ENCODE measurements at places on chromosomes 12 and 14.

- no peak for DNase-seq
These were observed 1.5 kb downstream of the DHRS7 start for GRCh38 chr14:60163693-60164092.

DNA sequence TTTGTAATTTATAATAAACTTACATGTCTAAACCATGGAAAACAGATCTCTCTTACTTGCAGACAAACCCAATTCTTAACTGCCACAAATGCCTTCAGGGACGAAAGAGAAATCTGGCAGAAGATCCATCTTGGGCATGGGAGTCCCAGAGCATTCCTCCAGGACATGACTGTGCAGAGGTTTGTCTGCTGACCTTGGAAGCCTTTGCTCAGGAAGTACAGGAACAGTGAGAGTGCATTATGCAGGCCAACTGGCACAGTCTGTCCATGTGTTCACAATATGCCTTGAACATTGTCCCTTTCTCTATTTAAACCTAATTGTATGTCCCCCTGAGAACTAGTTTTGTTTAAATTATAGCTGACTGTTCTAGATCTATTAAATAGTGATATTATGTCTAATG lies 467.1 kb downstream of the ATP23 start:
- DNase-seq: no peak

- no peak for DNase-seq
These were observed 29.3 kb upstream of the PELI2 start for GRCh38 chr14:56088941-56089340.

- DNase-seq: no peak
These were observed 9.7 kb downstream of the DNM1L start for GRCh38 chr12:32688786-32689185.

DNA sequence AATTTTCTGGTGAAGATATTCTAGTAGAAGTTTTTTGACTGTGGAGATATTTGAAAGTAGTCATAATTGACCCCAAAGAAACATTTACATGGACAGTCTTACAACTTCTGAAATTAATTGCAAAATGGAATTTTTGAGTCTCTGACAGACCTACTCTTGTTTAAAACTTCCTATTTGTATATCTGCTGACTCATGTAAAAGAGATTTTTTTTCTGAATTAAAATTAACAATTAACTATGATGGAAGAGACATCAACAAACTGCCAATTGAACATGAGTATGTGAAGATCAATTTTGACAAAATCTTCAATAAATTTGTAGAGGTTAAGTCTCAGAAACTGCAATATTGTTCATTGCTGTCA lies 108.5 kb upstream of the MAX start:
- no peak for DNase-seq

DNA sequence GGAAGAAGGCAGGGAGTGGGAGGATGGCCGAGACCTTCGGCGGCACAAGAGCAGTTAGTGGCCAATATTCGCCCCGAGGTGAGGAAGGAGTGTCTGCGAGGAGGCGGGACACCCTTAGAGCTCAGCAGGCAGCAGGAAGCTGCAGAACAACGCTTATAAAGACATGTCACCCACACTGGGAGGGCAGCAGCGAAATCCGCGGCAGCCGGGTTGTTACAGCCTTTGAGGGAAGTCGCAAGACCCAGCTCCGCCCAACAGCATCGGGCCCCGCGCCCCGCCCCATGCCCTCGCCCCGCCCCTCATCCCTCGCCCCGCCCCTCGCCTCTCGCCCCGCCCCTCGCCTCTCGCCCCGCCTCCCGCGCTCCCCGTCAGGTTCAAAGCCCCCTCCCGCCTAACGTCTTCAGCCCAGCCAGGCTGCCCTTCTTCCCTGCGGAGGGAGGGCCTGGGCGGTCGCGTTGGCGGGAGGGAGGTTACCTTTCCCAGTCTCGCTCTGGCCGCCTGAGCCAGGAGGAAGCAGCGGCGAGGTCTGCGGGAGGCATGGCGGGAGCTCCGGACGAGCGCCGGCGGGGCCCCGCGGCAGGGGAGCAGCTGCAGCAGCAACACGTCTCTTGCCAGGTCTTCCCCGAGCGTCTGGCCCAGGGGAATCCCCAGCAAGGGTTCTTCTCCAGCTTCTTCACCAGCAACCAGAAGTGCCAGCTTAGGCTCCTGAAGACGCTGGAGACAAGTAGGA lies at the start of gene ATP23:
Gene ATP23, plus strand, starts transcription at position 403 of the 730 bp plus-strand sequence. Its CDS starts 135 bp downstream, at position 538.
- peak; percentile 85 for DNase-seq

DNA sequence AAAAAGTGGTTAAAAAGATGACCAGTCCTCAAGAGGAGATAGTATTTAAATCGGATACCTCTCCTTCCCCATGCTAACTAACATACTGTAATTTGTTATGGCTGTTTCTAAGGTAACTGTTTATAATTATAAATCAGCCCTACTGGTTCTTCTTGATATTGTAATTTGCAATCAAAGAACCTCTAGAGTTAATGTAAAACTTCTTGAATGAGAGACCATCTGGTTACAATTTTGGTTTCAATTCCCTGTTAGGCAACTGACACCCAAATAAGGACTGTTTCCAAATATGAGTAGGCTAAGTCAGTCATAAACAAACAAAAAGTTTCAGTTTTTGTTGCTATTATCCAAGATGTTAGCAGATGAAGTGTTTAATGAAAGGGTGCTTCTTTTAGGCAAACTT lies 120.2 kb upstream of the DNM1L start:
- no peak for DNase-seq

GRCh38 chr12:117792877-117793424 lies 175.8 kb downstream of the KSR2 start:
- no peak for DNase-seq

DNA sequence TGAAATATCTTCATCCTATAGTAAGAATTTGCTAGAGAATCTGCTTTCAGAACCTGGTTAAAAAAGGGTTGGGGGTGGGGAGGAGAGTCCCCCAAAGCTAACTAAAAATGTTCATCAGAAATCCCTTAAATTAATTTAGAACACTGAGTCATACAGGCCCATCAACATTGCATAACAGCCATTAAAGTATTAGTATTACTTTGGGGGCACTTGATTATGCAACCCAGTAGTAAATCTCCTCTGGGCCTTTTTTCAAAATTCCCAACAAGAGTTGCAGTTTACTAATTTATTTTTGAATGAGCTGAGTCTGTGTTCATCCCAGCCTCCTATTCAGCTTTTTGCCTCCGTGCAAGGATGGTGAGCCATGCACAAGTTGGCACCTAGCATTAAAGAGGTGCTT lies 8.8 kb upstream of the SLC24A4 start:
- no peak for DNase-seq

DNA sequence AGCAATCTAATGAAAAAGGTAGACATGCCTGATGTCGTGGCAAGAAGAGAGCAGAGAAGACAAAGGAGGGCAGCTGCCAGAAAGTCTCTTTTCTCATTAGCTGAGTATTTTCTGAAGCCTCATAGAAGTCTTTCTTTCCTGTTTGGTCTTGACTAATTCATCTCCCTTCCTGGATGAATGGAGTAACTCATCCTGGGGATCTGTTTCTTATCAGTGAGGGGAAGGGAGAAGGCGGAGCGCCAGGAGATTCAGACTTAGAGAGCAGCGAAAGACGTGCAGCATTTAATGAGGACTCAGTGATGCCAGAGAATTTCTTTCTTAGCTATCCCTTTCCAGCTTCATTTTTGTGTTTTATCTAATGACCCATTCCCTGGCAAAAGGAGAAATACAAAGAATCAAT lies 89.4 kb downstream of the SLC15A4 start:
- no peak for DNase-seq
